Esophagus squamous epithelium (tissue), 5 donors: ENCODE measurements at places on chromosomes 2 and 18. TPM values are rescaled to one million over a fixed set of nuclear protein-coding genes. Genes with fewer than 3 reads are reported as not detected.

DNA sequence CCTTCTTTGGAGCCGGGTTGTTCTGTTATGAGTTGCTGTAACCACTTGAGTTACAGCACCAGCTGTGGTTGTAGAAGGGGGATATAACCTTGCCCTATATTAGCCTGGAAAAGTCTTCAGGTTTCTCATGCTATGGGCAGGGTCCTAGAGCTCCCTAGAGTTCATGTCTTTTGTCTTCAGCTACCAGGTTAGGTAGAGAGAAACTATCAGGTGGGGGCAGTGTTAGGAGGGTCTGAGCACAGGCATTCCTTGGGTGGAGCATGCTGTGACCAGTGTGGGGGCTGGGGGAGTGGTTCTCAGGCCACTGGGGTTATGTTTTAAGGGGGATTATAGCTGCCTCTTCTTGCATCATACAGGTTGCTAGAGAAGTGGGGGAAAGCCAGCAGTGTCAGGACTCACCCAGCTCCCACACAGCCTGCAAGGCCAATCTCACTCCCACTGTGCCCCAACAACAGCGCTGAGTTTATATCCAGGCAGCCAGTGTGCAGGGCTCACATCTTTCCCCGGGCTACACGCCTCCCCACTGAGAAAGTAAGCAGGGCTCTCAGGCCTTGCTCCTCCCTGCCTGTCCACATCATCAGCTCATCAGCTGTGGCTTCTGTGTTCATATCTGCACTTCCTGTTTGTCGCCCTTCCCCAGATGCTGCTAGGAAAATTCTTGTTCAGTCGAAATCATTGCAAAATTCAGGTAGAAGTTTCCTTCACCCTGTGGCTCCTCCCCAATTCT is 133.8 kb upstream of the NRXN1 start:
- no peak for DNase-seq

DNA sequence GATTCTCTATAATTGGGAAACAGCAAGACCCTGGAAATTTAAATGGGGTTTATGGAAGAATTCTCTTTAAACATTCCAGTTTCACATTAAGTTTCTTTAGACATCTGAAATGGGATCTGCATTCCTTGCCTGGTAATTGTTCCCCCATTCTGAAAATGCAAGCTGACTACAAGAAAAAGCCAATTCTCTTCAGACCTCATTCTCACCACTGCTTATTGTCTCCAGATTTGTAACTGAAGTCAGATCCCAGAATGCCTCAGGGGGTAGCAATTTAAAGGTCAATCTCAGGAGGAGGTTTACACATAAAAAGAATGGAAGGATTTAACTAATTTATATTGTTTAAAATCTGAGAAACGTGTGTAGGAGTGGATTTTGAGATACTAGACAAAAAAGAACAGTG is 41.2 kb downstream of the COL3A1 start:
- no peak for DNase-seq

- DNase-seq = no peak
Observed at GRCh38 chr2:55618275-55619055, 1.0 kb upstream of the PPP4R3B start.

DNA sequence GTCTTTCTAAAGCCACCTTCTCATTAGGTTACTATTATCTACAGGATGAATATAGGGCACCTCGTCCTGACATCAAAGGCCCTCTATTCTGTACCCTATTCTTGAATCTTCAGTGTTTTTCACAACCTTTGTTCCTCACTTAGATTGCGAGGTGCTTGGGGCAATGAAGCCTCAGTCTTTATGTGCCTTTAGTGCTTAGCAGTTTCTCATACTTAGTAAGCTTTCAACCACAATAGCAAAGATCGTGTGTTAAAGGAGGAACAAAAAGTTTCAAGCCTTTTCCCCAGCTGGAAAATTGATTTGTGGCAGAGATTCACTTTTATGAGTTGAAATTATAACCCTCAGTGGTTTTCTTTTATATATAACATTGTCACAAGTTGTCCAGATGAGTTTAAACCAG is 226.9 kb downstream of the MYO3B start:
- DNase-seq = no peak

Gene NYAP2
- total RNA-seq = 0.61 TPM

- no peak for DNase-seq
Observed at GRCh38 chr18:48826271-48826670, 124.5 kb downstream of the SMAD7 start.

Gene STPG4
- not detected for total RNA-seq

- DNase-seq = no peak
Observed at GRCh38 chr2:121211689-121212151, 73.3 kb downstream of the TFCP2L1 start.

GRCh38 chr2:199458806-199459285 is 1.1 kb upstream of the SATB2 start:
- no peak for DNase-seq

Gene PIEZO2
- not detected for total RNA-seq

DNA sequence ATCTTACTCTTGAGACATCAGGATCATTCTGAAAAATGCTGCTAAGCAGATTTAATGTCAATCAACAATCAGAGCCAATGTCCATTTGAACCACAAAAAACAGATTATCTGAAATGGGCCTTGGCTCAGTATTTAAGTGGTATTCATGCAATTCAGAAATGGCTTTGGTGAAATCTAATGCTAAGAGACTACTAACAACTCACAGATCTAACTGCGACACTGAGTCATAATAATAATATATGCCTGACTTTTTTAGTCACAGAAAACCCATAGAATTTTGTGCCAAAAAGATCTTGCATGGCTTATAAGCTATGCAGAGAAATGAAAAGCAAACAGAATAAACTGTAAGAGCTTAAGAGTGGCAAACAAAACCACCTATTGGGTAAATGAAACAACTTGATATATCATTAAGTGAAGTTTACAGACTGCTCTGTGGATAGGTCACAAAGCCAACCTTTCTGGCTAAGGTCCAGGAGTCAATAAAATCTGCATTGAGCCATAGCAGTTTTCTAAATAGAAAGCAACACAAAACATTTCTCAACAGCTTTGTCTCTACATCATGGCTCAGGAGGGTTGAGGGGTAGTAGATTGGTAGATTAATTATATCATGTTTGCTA is 234.3 kb downstream of the LRATD1 start:
- no peak for DNase-seq

- DNase-seq = no peak
Observed at GRCh38 chr2:66435549-66435875, 587 bp downstream of the MEIS1 start.

- no peak for DNase-seq
Observed at GRCh38 chr18:77153404-77153803, 20.8 kb upstream of the MBP start.

DNA sequence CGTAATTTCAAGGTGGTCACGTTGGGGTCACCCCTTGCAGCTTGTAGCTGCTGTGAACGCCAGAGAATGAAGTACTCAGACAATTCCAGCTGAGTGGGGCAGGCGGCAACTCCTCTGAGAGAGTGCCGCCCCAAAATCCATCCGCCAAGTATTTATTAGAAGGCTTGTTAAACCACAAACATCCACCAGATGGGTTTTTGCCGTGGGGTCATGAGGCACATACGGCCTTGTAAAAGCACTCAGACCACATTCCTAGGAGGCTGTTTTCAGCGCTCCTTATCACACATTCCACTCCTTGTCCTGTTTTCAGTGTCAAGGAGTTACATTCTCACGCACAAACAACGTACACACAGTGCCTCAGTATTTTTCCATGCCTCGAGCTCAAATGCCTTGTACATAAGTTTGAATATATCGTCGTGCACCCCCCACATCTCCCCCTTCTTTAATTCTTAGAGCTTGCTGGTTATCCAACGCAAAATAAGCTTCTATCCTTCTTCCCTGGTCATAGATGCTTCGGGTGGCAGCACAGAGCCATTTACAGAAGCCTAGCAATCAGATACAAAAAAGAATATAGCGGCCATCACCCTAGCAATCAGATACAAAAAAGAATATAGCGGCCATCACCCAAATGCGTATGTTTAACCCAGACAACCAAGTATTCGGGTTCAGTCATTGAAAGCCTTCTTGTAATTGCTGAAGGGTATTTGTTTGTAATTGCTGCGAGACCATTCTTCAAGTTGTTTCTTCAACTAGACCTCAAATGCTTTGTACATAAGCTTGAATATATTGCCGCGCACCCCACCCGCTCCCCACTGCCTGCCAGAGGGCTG is 7.3 kb downstream of the ALPP start:
- no peak for DNase-seq

Gene B3GNT7
- 4.6 TPM for total RNA-seq

DNA sequence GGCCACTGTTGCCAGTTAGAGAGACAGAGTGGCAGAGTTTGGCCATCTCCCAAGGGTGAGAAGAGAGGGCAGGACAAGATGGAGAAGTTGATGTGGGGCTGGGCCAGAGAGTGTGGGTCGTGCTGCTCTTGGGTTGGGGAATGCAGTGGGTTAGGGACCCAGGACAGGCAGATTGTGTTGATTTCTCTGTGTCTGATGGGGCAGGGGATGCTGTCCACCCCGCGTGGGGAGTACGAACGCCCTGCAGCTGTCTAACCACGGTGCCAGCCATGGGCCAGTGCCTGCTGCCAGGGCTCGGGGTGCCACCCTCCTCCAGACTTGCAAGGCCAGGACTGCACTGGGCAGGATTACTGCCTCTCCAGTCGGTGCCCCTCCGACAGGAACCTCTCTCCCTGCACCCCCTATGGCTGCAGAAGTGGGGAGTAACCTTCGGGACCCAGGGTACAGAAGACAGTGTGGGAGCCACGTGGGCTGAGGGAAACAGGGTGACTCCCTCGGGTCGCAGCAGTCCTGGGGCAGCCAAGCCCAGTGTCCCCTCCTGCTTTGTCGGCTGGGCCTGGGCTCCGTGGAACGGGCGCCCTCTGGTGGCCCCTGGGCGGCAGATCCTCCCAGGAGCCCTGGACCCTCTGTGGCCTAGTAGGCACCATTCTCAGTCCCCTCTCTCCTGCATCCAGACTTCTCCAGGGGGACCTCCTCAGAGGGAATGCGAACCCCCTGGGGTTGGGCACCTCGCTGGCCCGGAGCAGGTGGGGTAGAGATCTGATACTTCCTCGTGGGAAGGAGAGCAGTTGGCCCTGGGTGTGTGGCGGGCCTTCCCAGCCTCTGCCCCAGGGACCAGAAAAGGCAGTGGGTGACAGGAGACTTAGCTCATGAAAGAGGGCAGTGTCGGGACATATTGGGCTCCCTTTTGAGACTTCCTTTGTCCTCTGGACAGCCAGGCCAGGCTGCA is 2.7 kb downstream of the GPC1 start:
- no peak for DNase-seq

Gene RIT2
- not detected for total RNA-seq

- DNase-seq = no peak
Observed at GRCh38 chr18:51724790-51725721, 527.6 kb upstream of the MEX3C start.

DNA sequence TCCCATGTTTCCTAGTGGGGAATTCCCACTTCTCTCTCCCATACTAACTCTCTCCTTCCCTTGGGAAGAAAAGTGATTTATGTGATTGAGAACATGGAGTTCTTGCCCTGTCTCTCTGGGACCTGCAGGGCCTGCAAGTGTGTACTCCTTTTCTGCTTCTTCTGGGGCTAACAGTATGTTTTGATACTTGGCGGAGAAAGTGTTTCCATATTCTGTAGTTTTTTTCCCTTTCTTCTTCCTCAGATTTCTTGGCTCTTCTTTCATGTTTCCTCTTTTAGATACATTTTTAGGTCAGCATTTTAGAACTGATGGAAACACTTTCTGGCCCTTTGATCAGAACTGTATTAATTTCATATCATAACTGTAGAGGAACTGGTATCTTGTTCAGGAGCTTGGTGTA is 352.2 kb downstream of the DLGAP1 start:
- DNase-seq = no peak

GRCh38 chr2:95261602-95262001 is 12.6 kb upstream of the PROM2 start:
- no peak for DNase-seq

GRCh38 chr2:41994233-41994637 is 53.6 kb upstream of the PKDCC start:
- no peak for DNase-seq

DNA sequence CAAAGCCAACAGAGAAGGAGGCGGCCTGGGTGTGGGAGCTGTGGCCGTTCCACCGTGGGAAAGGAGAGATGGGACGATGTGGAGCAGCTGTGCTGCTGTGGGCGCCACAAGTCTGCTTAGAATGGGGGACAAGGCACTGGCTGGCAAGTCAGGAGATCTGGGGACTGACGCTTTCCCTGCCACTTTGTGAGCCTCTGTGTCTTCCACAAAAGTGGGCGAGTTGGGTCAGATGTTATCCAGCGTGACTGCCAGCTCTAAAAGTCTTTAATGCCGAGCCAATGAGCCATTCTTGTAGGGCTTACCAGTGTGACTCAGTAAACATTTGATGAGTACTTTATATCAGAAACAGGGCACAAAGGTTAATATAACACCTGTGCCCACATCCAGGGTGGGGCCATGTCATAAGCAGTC is 113.6 kb upstream of the MGAT5 start:
- no peak for DNase-seq

Gene NDC80
- 2.9 TPM for total RNA-seq

- no peak for DNase-seq
Observed at GRCh38 chr2:197176522-197176921, 134.1 kb downstream of the ANKRD44 start.

GRCh38 chr2:128008074-128008672 is 19.7 kb downstream of the SAP130 start:
- no peak for DNase-seq

DNA sequence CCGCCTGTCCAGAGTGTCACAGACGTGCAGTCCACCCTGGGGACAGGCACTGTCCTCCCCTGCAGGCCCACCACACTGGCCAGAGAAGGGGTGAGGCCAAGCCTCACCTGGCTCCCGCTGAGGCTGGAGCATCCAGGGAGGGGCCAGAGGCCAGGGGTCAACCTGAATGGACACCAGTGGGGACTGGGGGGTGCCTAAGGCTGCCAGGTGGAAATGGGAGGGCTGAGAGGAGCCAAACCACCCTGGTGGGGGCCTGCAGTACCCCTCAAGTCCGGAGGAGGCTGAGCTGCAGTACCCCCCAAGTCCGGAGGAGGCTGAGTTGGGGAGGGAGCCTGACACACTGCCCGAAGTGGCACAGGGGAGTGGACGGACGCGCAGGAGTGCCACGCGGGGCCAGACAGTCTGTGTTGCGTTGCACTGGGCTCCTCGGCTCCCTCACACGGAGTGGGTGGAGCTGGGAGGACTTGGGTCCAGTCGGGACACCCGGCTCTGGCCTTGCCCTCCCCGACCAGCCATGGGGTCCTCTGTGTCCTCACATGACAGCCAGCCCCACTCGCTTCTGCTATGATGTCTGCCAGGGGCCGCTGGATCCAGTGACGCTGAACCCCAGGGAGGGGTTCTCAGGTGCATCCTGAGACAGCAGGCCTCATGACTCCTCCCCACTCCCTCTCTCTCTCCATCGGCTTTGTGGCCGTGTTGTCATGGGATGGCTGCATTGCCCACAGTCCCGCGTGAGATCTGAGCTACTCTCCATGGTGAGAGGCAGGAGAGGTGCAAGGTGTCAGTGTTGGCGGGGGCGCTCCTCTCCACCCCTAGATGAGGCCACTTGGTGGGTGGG is 22.3 kb upstream of the GPC1 start:
- DNase-seq = no peak

DNA sequence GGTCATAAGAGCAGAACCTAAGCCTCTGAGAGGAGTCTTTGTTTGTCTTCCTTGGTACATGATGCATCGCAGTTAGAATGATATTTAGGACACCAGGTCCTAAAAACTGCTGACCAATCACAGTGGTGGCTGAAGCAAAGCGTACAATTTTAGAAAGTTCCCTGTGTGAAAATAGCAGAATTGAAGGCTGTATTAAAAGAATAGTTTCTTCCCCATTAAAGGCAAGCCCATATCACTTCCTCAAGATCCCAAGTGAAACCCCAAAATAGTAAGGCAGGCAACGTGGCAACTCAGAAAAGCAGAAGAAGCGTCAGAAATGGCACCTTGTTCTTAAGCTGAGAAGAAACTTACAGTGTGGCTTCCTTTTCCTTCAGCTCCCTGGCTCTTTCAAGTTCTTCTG is 154.8 kb upstream of the PGAP1 start:
- DNase-seq = no peak

GRCh38 chr2:3243804-3244203 is 133.8 kb downstream of the EIPR1 start:
- DNase-seq = no peak
